ENCODE measurements at places on chromosomes 1 and 21.

DNA sequence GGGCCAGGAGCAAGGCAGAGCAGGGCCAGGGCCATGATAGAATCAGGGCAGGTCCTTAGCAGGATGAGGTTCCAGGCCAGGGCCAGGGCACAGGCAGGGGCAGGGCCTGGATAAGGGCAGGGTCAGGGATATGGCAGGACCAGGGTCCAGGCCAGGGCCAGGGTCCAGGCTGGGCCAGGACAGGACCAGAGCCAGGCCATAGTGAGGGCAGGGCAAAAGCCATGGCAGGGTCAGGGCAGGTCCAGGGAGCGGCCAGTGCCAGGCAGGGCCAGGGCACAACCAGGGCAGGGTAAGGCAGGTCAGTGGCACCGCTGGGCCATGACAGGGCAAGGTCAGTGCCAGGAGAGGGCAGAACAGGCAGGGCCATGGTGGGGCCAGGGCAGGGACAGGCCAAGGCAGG, 152.2 kb downstream of the LIPI start:
- no peak for DNase-seq

DNA sequence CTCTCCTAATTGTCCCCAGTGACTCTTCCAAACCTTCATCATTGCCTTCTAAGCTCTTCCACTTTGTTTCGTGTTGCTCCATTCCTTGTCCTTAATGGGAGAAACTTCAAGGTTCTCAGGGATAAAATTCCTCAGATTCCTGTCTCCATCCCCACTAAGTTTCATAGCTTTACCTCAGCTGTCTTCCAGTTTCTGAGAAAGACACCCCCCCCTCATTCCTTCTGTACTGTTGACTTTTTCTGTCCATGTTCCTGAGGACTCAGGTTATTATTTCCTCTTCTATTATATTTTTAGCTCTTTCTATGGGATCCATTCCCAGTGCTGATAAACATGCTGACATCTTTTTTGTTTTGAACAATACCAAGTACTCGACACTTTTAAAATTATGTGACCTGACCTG, 215.3 kb upstream of the PTGFR start:
- DNase-seq, result no peak

GRCh38 chr1:216670118-216670883, 52.9 kb downstream of the ESRRG start:
- no peak for DNase-seq

DNA sequence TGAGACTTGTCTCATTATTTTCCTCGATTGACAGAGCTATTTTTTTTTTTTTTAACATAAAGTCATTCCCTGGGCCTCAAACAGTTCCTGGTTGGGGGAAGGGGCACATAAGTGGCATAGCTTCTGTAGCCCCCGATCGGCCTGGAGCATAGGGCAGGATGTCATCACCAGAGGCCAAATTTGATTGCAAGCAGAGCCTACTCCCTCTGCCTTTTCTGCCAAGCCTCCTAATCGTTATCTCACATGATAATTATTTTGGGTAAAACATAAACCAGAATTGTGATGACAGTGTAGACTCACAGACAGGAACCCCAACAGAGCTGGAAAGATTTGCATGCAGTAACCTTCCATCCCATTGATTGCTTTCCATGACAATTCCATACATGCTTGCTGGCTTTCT, 404.8 kb downstream of the PCP4 start:
- DNase-seq, result no peak

GRCh38 chr1:198879711-198880306, 241.0 kb downstream of the PTPRC start:
- DNase-seq, result no peak

- DNase-seq, result no peak
These were observed 258.0 kb upstream of the FMN2 start for GRCh38 chr1:239833723-239834122.
